Brain pericyte (primary cell): ENCODE measurements at places on chromosomes 7 and 10.
A peak's percentile ranks its signal among the peaks of the same experiment; 100 is the strongest.

GRCh38 chr7:32586291-32587221 is 91.3 kb downstream of the AVL9 start:
- DNase-seq: peak; percentile 91

DNA sequence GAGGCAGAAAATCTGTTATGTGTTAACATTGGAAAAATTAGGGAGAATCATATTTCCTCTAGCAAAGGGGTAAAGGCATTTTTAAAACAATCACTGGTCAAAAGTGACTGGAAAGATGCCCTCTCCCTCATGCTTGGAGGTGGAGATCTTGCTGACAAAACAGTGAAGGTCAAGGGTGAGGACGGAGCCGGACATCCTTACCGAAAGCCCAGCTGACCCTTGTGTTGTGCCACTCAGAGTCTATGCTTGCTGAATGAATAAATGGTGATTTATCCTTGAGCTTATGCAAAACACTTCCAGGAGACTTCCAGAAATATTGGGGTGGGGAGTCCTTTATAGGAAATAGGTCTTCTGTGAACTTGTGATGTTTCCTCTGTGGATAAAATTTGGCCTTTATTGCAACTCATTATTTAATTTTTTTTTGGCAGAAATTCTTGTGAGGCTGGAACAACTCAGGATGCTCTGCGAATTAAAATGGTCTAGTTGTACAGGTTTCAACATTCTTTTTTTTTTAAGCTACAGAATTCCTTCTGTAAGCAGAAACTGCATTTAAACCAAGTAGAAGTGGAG is 28.3 kb upstream of the ELMO1 start:
- no peak for DNase-seq

DNA sequence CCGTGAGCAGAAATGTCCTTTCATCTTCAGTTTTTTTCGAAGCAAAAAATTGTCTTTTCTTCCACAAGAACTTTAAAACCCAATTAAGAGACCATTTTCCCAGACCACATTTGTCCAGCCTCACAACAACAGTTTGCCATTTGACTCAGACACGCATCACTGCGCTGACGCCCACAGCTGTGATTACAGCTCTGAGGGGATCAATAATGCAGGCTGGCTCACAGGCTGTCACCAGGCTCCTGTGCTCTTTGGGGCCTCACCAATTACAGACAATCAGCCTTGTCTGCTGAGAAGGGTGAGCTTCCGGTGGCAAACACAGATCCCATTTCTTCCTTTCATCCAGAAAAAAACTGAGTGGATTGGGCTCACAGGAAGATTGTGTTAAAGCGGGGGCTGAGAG is 33.3 kb downstream of the DDC start:
- no peak for DNase-seq

GRCh38 chr7:154910125-154910524 is 92.8 kb downstream of the PAXIP1 start:
- no peak for DNase-seq

DNA sequence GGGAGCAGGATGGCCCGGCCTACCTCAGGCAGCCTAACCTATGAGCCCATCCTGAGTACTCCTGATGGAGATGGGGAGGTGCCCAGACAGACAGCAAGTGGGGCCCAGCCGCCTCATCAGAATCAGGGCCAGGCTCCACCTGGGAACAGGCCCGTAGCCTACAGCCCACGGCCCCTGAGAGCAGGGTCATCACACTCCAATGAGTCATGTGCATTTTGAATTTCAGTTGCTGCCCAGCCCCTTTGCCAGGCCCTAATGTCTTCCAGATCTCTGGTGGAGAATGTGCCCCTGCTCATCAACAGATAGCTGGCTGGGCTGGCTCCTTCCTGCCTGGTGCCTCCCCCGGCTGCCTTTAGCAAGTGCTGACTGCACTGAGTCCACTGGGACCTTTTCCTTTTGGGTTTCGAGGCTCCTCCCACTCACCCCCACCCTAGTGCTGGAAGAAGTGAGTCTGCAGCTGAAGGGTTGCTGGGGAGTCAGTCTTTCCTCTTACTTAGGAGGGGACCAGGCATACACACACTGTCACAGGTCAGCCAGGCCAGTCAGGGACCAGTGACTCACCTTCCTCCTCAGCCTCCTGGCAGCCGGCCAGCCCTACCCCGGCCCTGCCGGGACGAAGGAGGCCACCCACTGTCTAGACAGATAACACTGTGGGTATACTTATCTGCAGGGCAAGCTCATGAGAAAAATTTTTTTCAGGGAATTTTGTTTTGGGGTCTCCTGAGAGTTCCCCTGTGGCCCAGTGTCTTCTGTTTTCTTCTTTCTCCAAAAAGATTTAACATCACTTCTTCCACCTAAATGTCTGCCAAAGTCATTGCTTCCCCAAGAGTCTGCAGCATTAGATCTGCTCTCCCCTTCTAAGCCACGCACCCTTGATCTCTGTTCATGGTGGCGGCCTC is 9.1 kb upstream of the ASIC3 start:
- peak; percentile 63 for DNase-seq

GRCh38 chr10:101394524-101395133 is 40.7 kb downstream of the BTRC start:
- no peak for DNase-seq

DNA sequence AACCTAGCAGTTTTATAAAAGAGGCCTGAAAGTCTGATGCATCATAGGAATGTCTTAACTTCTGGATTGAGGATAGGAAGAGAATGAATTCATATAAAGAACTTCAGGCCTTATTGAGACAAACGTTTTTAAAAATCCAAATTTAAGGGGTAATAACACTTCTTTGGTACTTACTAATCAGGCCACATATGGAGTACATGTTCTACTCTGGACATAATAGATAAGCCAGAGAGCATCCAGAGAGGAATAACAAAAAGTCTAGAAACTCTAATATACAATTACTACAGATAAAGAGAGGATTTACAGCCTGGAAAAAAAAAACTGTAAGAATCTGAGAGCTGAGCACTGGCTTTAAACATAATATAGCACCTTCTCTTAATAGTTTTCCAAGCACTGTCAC is 2.9 kb downstream of the MTPAP start:
- DNase-seq: no peak

DNA sequence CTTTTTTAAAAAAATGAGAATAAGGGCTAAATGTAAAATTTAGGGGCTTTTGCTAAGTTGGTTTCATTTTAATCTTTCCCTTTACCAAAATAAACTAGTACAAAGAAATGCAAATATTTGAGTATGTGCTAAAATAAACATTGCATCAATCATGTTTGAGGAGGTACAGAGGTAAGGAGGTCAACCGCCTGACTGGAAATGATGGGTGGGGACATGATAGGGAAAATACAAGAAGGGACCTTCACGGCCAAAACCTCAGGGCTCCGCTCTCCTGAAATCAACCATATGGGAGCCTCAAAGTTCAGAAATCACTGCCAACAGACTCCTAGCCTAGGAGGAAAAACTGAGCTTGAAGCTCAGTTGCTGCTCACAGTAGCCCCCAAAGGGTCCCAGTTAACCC is 207.6 kb downstream of the AHR start:
- no peak for DNase-seq

DNA sequence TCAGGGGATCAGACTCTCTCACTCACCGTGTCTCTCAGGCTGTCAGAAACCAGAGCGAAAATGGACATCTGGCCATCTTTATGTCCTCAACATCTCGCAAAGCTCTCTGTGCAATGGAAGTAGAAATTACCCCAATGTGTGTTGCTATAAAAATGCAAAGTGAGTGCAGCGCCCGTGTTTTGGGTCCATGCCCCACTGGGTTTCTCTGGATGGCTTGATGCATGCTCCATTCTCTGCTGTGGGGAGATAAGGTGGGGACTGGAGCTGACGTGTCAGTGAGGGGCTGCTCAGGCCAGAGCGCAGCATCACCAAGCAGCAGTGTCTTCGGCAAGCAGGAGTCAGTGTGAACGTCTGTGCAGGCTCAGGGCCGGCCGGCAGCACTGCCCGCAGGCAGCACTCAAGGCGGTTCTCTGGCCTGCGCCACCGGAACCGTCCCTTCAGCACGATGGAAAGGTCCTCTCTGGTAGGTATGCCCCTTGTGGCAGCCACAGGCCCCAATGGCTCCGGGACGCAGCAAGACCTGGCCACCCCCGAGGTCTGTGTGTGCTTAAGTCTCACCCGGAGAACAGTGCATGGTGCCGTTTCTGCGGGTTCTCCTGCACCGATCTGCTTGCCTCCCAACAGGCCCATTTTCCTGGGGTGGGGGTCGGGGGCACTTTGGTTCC is 30.2 kb downstream of the WDR86 start:
- no peak for DNase-seq

GRCh38 chr10:129689671-129690071 is 222.6 kb downstream of the MGMT start:
- DNase-seq: no peak

DNA sequence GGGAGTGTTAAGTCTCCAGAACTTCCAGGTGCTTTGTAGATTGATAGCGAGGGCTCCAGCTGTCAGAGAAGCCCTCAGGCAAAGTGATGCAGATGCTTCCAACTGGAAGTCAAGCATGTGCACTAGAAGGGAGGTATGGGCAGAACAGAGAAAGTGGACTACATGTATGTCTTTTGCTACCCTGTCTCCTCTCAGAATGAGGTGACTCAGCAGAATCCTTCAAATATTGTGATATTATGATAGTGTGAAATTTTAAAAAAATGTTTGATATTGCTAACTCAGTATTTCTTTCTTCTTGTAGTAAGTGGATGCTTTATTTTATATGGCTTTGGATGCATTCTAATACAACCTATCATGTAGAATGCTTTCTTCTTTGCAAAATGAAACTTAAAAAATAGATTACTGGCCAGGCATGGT is 138.9 kb upstream of the SVIL start:
- no peak for DNase-seq

DNA sequence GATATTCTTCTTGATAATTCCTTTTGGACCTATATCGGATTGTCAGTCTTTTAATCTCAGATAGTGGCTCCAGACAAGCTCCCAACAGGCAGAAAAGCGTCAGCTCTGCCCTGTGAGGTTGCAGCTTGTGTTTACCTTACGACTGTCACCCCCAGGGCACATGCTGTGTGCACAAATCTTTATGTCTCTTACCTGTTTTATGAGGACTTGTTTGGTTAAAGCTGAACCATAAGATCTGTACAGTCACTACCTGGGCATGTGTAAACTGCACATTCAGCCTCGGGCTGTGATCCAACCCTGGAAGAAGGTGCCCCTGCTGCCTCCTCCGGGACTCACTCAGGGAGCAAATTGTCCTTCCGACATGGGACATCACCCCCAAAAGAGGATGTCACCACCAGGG is 119.8 kb downstream of the GALNT17 start:
- DNase-seq: no peak

GRCh38 chr10:130072247-130072646 is 38.4 kb downstream of the C10orf143 start:
- no peak for DNase-seq

GRCh38 chr7:142452791-142453190 is 194.9 kb upstream of the PRSS58 start:
- no peak for DNase-seq
